ENCODE measurements at places on chromosomes 5 and 9.

GRCh38 chr5:177404641-177405179 lies 4.2 kb upstream of the PFN3 start:
- no peak for DNase-seq

- DNase-seq, result no peak
These were observed 59.4 kb upstream of the BASP1 start for GRCh38 chr5:17157916-17158529.

DNA sequence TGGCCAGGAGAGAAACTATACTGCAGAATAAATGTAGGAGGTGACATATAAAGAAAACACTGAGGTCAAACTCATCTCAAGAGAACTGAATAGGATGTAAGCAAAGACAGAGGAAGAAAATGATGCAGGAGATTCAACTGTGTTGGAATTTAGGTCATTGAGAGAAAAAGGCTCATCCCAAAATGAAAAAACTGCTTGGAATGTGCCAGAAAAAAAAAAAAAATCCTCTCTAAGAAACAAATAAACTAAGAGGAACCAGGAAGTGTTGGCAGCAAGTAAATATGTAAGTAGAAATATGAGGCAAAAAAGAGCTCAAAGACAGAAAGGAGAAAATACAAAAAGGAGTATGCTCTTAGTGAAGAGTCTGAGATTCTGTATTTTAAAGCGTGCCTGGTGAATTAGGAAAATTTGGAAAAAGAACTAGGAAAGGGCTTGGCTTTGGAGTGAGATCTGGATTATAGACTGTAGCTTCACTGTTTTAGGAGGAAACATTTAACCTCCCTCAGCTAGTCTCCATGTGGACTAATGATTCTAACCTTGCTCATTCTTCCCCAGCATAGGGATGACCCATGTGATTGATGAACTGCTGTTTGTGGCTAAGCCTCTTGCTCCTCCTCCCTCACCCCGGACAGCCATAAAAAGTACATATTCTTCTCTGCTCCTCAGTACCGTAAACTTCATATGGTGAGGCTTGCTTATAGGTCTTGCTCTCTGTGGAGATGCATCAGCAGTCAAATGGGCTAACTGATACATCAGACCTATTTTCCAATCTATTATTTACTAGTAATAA lies 185.6 kb upstream of the POU5F2 start:
- no peak for DNase-seq

DNA sequence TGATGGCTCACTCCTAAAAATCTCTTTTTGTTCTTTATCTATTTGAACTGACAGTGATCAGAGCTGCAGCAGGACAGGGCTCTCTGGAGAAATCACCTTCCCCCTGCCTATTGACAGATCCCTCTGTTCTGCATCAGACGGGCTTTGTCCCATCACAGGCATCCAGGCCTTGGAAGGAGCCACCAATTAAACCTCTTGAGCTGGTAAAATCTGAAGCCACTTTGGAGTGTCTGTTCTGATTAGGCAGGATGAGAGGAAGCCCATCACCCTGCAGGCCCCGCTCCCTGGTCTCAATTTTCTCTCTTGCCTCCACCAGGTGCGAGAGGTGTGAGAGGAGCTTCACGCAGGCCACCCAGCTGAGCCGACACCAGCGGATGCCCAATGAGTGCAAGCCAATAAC lies 97.7 kb downstream of the PRDM6 start:
- no peak for DNase-seq

GRCh38 chr9:97575673-97576200 lies 57.4 kb downstream of the TSTD2 start:
- DNase-seq, result no peak

- no peak for DNase-seq
These were observed 3.9 kb downstream of the TYRP1 start for GRCh38 chr9:12696931-12697622.

DNA sequence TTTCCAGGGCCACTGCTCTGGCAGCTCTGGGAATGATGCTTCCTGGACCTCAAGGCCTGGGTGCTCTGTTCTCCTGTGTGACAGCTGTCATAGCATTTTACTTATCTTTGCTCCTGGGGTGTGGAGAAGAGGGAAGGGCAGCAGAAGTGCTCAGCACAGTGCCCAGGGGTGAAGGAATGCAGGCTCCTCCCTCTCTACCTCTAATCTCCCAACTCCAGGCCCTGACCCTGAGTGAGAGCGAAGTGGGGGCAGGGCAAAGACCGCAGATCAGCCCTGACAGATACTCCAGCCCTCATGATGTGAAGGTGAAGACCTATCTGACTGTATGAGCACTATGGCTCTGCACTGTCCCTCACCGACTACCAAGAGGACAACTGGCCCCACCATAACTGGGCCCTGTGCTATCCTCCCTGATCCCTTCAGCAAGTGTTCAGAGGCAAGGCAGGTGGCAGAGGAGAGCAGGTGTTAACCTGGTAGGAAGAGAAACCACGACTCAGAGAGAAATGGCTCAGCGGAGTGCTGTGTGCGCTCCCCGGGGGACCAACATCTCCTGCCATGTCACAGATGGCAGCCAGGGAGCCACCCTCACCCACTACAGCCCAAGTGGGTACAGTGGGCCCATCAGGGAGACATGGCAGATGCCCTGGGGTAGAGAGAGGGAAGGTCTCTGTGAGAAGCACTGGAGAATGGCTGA lies 16.8 kb downstream of the ACSL6 start:
- no peak for DNase-seq

GRCh38 chr5:152532714-152533113 lies 127.6 kb upstream of the NMUR2 start:
- peak; percentile 26 for DNase-seq

GRCh38 chr5:84306601-84307000 lies 78.1 kb downstream of the EDIL3 start:
- DNase-seq, result no peak

- DNase-seq, result peak; percentile 68
These were observed 47.6 kb downstream of the RGS3 start for GRCh38 chr9:113511047-113511521.

DNA sequence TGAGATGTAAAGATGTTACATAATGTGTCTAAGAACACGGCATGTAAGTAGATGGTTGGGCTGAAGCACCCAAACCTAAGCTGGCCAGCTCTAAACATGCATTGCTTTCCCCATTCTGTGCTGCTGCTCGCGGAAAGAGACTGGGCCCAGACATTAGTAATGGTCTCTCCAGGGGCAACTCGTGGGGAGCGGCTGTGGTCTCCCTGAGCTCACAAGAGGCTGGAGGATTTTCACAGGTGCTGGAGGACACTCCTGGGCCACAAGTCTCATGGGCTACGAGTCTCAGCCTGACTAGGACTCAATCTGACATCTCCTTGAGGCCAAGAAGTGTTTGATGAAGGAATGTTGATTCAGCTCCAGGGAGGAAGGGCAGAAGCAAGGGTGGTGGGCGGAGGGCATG lies 92.7 kb upstream of the PTCH1 start:
- no peak for DNase-seq

- DNase-seq, result no peak
These were observed 354.8 kb downstream of the NTRK2 start for GRCh38 chr9:85024374-85024773.

- DNase-seq, result no peak
These were observed 42.1 kb upstream of the ZFAND5 start for GRCh38 chr9:72407114-72407513.

DNA sequence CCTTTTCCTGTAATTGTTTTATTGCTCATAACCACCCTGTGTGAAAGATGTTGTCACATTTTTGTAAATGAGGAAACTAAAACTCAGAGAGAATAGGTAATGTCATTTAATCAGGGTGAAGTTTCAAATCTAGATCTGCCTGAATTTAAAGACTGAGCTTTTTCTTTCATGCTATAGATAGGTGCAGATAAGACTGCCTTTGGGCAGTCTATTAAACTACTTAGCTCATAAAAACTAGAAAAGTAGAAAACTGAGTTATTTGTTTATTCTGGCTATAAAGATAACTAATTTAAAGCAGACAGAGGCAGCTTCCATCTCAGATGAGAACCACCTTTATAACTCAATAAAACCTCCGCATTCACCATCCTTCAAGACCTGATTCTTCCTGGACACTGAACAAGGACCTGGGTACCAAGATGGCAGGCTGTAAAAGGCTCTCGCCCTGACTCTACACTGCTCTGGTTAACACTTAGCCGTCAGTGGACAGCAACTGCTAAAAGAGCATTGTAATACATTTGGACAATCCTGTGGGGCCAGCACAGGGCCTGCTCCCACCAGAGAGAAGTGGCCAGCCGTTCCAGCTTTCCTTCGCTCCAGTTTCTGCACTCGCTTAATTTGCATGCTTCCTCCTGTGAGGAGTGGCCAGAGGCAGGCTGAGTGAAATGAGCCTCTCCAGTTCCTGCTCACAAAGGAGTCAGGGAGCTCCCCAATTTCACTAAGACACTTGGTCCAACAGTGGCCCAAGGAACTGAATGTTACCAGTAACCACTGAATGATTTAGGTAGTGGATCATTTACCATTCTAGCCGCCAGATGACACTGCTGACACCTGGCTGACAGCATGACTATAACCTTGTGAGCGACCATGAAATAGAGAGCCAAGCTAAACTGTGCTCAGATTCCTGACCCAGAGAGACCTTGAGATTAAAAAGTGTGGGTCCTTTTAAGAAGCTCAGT lies 566.4 kb downstream of the EFNA5 start:
- DNase-seq, result no peak

DNA sequence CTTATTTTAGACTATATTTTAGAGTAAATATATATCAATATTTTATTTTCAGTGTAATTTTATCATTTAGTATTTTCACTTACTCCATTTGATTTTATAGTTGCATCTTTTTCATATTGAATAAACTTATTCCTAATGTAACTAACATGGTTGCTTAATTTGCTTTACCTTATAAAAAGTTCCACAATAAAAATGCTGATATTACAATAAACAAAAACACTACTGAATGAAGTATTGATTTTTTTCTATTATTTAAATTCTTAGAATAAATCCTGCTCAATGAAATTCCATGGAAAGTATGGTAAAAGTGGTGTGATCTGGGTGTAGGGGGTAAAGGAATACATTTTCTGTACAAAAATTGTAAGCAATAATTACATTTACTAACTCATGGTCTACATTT lies 2074.9 kb upstream of the C9orf72 start:
- DNase-seq, result no peak

- no peak for DNase-seq
These were observed 201.7 kb upstream of the ACTBL2 start for GRCh38 chr5:57684299-57684702.

DNA sequence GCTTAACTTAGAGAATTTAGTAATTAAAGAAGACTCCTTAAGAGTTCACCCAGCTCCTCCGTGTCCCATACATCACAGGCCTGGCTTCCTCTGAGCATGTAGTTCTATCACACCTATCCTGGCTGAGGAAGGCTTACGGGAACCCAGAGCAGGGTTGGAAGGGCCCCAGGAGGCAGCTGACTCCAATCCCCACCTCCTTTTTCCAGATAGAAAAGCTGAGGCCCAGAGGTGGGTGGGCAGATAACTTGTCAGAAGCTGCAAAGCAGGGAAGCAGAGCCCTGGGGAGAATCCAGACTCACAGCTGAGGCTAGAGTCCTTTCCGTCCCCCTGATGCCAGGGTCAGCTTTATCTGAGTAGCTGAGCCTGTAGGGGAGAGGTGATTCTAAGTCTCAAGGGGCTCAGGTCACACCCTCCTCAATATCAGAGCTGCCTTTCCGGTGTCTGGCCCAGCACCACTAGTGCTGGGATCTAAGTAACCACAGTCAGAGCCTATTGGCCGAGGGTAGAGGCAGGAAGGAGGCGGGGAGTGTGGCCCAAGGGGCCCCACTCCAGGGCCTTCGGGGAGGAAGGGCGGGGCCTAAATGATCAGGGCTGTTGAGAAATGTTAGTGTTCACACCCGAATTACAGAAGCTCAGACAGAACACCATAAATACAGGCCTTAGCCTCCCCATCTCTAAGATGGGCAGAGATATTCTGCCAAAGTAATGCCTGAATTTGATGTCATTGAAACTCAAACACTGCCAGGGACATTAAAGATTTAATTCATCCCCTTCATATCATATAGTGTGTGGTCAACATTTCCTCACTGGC lies 9.9 kb downstream of the CCDC69 start:
- no peak for DNase-seq

DNA sequence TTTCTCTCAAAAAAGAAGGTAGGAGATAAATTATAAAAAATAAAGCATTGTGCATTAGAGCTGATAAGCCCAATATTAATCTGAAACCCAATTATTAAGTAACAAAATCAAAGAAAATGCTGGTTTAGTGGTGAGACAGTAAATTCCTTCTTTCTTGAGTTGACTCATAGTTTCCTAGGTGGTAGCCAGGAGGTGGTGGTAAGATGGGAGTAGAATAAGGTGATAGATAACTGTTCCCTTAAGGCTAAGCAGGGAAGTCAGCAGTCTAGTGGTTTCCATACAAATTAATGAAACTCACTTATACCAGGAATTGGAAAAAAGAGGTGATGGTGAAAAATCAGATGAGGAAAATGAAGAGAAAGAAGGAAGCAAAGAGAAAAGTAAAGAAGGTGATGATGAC lies 23.2 kb downstream of the LYSMD3 start:
- DNase-seq, result no peak

GRCh38 chr5:31587546-31587945 lies 51.4 kb upstream of the PDZD2 start:
- no peak for DNase-seq

- no peak for DNase-seq
These were observed 308.5 kb upstream of the KCNN2 start for GRCh38 chr5:114053372-114053771.

GRCh38 chr9:117104206-117104605 lies 310.7 kb downstream of the ASTN2 start:
- no peak for DNase-seq

DNA sequence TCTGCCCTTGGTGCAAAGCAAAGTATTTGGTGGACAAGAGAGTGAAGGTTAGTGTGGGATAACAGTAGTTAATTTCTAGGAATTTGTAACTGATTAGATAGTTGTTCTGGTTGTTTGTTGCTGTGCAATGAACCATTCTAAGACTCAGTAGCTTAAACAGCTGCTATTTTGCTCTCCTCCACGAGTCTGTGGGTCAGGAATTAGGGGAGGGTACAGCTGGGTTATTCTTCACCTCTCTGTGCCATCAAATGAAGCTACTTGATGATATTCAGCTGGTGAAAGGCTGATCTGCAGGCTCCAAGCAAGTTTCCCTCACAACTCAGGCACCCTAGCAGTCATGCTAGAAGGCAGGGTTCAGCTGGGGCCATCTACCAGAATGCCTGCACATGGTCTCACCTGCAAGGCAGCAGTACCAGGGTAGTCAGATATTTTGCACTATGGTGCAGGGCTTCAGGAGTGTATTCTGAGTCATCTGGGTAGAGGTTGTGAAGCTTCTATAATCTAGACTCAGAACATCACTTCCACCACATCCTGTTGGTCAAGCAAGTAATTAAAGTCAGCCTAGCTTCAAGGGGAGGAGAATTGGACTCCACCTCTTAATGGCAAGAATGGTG lies 159.5 kb upstream of the SLC28A3 start:
- no peak for DNase-seq

- DNase-seq, result no peak
These were observed 570.6 kb downstream of the PDE4D start for GRCh38 chr5:59322894-59323293.

- DNase-seq, result no peak
These were observed 6.6 kb downstream of the PCDH12 start for GRCh38 chr5:141951332-141951781.
